ENCODE measurements at places on chromosomes 7 and 10.
A peak's percentile ranks its signal among the peaks of the same experiment; 100 is the strongest.

- no peak for DNase-seq
These were observed 17.3 kb downstream of the HSPA14 start for GRCh38 chr10:14855453-14855852.

DNA sequence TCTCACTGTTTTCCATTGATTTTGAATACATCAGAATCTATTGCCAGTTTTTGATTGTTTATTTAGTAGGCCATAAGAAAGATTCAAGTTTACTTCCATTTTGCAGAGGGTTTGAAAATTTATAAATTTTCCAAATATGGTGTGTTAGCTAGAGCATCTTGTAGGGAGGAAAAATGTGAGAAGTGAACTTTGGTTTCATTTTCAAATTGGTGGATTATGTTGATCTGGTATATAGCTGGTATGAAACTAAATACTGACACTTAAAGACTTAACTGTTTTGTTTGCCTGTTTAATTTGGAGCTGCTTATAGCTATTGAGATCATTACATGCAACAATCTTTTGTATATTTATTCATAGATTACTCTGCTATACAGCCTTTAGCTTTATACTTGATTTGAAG, 108.1 kb downstream of the ADAM22 start:
- DNase-seq = no peak

DNA sequence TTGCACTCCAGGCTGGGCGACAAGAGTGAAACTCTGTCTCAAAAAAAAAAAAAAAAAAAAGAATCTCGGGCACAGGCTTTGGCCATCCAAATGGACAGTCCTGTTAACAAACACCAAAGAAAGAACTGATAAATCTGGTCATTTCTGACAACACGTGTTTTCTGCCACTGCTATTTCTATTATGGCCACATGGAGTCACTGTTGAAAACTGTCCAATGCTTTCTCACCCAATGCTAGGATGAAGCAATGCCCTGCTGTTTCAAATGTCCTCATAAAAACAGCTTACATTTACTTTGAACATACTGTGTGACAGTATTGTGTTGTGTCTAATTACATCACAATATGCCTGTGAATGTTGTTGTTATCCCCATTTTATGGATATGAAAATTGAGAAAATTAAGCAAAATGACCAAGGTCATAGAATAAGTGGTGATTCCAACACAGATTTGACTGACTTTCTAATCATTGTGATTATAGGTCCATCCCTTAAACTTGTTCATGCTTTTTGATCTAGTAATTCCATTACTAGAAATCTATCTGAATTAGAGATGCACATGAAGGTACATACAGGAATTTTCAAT, 19.9 kb upstream of the MAP3K8 start:
- no peak for DNase-seq

- DNase-seq = no peak
These were observed 296.3 kb upstream of the ZMIZ1 start for GRCh38 chr10:78772486-78772885.

DNA sequence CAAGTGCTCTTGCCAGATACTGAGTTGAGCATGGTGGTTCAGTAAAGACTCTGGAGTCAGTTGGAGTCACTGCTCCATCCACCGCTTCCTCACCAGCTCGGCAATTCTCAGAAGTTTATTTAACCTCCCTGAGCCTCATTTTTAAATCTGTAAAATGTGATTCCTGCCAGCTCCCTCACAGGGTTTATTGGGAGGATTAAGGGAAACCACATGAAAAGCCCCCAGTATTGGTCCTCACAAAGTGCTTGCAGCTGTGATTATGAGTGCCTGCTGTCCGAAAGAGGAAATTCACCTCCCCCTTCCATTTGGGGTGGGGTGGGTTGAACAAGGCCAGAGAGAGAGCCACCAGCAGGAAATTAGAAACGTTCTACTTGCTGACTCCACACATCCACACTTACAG, 99.0 kb downstream of the AOAH start:
- DNase-seq = no peak

GRCh38 chr7:27923642-27923980, 183.6 kb downstream of the TAX1BP1 start:
- DNase-seq = no peak

- peak; percentile 51 for DNase-seq
These were observed at the start of gene HIPK2 for GRCh38 chr7:139777948-139778841. Gene HIPK2 (minus strand): TSS chr7:139777998. CDS start chr7:139777623, 375 bp downstream.

- peak; percentile 31 for DNase-seq
These were observed 15.3 kb upstream of the GPR146 start for GRCh38 chr7:1028775-1029636.

- DNase-seq = no peak
These were observed 11.3 kb upstream of the ESYT2 start for GRCh38 chr7:158840604-158841003.

DNA sequence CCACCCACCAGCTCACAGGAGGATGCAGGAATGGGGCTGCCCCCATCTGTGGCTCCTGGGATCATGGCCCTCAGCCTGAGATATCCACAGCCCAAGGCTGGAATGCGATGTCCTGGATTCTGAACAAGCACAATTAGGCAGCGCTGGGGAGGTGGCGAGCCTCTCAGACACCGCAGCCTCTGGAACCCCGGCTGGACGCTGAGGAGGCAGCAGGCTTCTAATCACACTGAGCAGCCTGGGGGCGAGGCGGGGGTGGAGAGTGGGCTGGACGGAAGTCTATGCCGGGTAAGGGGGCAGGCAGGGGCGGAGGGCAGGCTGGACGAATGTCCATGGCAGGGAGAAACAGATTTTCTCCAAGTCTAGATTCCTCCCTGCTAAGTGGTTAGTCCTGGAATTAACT, 56.4 kb downstream of the DPYSL4 start:
- DNase-seq = no peak

- DNase-seq = no peak
These were observed 28.9 kb upstream of the SAMD9L start for GRCh38 chr7:93176992-93177580.

- DNase-seq = no peak
These were observed 130.4 kb downstream of the CUL2 start for GRCh38 chr10:34959786-34960185.

- DNase-seq = no peak
These were observed 3.4 kb upstream of the TBRG4 start for GRCh38 chr7:45114926-45115325.

DNA sequence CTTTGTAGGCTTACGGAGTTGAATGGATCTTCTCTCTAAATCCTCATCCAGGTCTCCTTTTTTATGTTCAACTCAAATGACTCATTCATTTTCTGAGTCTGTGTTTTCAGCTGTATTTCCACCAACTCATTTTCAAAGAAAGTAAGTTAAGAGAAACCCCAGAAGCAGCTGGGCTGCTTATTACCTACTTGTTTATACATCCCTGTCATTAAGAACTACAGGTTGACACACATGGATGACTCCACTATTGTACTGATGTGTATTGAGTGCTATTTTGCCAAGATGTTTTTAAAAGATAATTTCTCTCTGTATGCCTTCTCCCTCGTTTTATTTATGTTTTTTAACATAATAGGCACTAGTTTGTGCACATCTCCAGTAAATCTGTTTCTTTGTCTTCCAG, 41.9 kb downstream of the DGKI start:
- no peak for DNase-seq

DNA sequence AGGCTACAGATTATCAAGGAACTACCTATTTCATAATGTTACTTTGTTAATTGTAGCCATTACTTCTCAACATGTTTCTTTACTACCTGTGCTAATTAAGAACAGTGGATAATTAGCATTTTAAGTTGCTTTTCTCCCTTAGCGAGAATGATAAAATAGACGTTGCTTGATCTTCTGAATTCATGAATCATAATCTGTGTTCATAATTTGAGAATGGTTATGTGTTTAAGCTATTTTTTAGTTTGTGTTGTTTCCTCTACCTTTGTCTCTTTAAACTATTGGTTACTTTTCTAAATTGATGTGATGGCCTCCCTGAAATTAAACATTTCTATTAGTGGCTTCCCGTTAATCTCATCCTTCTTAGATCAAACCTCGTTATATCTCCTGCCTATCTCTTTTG, at the start of gene ZRANB1:
Gene ZRANB1, plus strand, starts transcription at position 301 of the 400 bp plus-strand sequence. CDS start 371 bp downstream, outside the sequence.
- DNase-seq = no peak

DNA sequence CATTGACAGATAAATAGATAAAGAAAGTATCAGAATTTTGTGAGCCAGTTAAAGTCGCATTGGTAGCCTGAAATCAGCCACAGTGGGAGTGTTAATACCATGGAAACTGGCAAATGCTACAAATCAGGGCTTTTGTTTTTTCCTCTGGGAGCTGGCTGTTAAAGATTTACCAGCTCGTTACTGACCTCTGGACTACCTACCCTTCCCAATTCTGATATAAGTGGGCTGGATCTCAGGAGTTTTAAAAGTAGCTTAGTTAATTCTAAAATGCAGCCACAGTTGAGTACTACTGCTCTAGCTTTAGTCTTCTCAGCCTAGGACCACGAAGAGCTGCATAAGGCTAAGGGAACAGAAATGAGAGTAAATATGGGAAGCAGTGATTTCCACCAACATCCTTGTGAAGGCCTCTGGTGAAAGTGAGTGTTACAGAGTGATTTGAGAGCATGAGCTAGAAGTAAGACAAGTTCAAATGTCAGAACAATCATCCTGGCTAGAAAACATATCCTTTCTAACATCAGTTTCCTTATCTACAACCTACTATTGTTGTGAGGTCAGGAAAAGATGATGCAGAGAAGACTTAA, 53.2 kb downstream of the A1CF start:
- DNase-seq = no peak
